ENCODE measurements at places on chromosomes 2 and 18.
A peak's percentile ranks its signal among the peaks of the same experiment; 100 is the strongest.

DNA sequence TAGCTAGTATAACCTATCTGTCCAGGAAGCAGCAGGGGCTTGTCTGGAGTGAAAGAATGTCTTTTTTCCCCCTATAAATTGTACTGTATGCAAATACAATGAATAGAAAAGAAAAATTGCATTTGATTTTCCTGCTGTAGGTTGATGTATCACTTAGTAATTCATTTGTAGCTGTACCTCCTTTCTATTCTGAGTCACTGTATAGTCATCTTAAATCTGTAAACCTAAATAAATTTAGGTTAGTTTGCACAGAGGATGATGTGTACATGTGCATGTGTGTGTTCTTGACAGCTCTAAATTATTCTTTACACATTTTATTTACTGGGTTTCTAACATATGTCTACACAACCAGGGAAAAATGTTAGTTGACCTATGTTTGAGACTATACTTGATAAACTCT, 478.7 kb upstream of the CNTNAP5 start:
- DNase-seq = no peak

GRCh38 chr2:106358081-106358480, 110.1 kb downstream of the RGPD3 start:
- peak; percentile 8 for DNase-seq

- DNase-seq = no peak
Observed at GRCh38 chr2:54603357-54603756, 120.1 kb upstream of the EML6 start.

DNA sequence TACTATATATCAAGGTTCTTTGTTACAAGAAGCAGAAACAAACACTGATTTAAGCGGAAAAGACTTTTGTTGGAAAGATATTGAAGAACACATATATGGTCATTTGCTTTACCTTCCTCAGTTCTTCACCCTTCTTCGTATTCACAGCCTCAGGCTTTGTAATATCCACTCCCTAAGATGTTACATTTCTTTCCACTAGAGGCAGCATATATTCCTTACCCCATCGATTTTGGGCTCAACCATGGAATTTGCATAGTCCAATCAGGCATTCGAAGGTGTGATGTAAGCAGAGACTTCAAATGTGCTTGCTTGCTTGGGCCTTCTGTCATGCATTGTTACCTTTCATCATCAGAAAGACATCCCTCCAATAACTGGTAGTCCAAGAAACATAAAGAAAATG, 287.4 kb downstream of the PID1 start:
- DNase-seq = no peak

- no peak for DNase-seq
Observed at GRCh38 chr2:134252092-134252750, 1.7 kb upstream of the MGAT5 start.

DNA sequence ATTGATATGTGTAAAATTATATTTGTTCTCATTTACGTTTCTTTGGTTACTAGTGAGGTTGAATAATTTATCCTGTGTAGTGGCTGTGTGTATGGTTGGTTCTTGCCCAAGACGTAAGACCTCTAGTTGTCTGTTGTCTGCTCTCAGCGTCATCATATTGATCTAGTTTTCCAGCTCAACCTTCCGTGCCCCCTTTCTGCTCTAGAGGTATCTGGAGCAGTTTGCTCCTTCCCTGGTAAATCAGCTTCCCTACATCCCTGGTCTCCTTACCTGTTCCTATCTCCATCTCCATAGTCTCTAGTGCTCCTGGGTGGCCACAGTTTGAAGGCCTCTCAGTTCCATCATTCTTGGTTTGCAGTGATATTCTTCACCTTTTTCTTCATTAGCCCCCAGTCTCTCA, 1.2 kb downstream of the SMYD5 start:
- DNase-seq = no peak

GRCh38 chr2:69764286-69765095, 22.6 kb downstream of the ANXA4 start:
- DNase-seq = no peak

- no peak for DNase-seq
Observed at GRCh38 chr18:195651-196050, 37.3 kb downstream of the USP14 start.

GRCh38 chr2:27133195-27133875, 1.1 kb downstream of the PREB start:
- DNase-seq = no peak

DNA sequence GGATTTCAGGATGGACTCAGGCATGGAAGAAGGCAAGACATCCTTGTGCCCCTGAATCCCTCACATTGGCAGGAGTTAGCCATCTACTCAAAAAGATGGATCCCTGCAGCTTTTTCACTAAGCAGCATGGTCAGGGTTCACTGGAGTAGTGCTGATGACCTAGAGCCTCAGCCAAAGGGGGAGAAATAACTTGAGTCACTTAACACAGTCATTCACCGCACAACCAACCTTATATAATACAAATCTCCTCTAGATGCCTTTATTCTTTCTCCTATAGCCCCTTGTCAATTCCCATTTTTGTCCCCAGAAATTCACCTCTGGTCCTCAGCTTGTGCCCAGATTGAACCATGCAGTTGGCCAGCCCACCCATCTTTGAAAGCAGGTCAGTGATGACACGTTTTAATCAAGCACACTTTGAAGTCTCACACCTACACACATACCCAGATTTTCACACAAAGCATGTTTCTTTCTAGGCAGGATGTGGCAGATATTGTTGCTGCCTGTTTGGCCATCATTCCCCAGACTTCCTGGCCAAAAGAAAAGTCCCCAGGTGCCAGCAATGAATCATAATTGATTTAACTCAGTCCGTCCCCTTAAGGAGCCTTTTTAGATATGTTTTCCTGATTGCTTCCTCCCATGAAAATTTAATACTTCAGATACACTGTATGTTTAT, 84.2 kb downstream of the LBH start:
- no peak for DNase-seq

GRCh38 chr2:29444150-29444549, 328.9 kb downstream of the CLIP4 start:
- DNase-seq = no peak

DNA sequence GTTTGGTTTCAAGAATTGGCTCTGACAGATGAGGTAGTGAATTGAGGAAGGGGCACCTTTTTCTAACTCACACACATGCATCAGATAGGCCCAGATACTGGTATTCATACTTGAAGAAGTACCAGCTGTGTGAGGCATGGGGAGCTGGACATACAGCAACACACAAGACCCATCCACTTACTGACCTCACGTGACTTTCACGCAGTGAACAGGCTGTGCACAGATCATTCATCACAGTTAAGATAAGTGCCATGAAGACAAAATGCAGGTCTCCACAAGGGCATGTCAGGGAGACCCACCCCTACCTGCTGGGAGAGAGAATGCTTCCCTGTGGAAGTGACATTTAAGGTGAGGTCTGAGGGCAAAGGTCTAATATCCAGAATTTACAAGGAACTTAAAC, 38.6 kb downstream of the SP110 start:
- DNase-seq = no peak

GRCh38 chr2:184644685-184645084, 46.4 kb downstream of the ZNF804A start:
- no peak for DNase-seq

- no peak for DNase-seq
Observed at GRCh38 chr2:50431958-50432650, 599.8 kb downstream of the NRXN1 start.

DNA sequence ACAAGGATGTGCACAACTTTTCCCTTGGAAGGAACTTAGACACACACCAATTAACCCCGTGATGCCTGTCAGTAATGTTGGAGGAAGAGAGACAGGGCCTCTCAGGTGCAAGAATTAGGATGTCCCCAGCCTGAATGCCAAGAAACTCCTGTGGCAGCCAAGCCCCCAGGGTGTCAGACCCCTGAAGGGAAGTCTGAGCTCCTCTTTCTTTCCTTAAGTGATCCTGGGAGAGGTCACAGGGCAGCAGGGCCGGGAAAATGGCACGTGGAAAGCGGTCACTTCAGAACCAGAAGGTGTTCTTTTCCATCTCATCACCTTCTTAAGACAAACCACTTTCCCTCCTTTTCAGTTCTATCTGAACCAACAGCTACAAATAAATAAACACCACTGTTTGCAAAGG, 185.9 kb downstream of the ANAPC1 start:
- no peak for DNase-seq

Measured in GM19239 (cell line).